Right lung (tissue), 10 donors: ENCODE measurements at places on chromosomes 4 and X.

- no peak for DNase-seq
Measured at GRCh38 chr4:115430024-115430423, 316.6 kb upstream of the NDST4 start.

GRCh38 chr4:147780137-147780777, 48.4 kb downstream of the ARHGAP10 start:
- DNase-seq: no peak

- DNase-seq: no peak
Measured at GRCh38 chr4:116058129-116058528, 944.7 kb upstream of the NDST4 start.

DNA sequence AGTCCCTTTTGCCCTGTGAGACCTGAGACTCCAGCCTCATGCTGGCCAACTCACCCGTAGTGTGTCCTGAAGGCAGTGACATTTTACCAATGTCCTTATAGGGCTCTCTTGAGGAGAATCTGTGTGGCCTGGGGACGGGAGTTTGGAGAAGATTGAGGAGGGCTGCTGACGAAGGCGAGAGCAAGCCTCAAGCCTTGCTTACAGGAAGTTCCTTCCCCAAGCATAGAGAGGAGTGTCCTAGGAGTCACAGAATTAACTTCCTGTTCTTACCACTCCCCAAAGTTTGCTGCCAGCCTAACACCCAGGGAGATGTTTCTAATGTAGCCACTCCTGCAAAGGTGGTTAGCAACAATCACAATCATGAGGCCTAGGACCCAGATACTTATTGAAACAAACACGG, at the start of gene NXF3:
Gene NXF3 (minus strand): TSS at position 202 of the 400 bp plus-strand sequence. CDS start 120 bp downstream, at position 82.
- DNase-seq: no peak

GRCh38 chr4:24805067-24805466, 9.7 kb downstream of the SOD3 start:
- DNase-seq: no peak

- DNase-seq: no peak
Measured at GRCh38 chr4:109263721-109264120, 38.7 kb downstream of the COL25A1 start.

DNA sequence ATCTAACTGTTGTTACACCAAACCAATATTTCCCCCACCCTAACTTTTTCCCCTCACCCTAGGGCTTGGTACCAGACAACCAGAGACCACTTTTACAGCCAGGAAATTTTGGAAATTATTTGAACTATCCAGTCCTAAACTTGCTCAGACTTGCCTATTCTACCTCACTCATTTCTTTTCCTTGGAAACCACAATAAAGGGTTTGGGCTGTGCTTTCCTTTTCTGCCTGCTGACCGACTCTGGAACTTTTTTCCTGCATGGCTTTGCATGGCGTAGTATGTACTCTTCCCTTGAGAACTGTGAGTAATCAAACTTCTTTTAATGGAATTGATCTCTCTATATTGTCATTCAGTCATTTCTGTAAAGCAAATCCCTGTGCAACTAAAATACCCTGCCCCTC, 516.5 kb upstream of the FTHL17 start:
- DNase-seq: no peak

DNA sequence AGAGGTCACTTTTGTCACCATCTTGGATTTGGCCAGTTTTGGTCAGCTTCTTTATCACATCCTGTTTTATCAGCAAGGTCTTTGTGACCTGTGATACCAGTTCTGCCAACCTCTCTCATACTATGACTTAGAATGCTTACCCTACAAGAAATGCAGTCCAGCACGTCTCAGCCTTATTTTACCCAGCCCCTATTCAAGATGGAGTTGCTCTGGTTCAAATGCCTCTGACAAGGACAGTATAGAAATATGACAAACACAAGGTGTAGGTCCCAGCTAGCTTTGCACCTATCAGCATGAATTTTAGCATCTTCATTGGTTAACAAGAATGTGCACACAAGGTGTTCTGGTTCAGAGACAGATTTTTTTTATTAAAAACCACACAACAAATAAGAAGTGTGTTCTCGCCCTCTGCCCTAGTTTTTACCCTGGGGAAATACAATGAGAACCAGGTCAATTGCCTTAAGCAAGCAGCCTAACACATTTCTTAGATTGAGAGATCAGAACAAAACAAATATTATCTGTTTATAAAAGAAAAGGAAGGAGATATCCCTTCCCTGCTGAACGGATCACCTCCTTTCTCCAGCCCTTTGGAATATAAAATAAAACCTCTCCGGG, 962.3 kb upstream of the PRKX start:
- no peak for DNase-seq

GRCh38 chrX:39676434-39676833, 421.3 kb downstream of the BCOR start:
- no peak for DNase-seq

DNA sequence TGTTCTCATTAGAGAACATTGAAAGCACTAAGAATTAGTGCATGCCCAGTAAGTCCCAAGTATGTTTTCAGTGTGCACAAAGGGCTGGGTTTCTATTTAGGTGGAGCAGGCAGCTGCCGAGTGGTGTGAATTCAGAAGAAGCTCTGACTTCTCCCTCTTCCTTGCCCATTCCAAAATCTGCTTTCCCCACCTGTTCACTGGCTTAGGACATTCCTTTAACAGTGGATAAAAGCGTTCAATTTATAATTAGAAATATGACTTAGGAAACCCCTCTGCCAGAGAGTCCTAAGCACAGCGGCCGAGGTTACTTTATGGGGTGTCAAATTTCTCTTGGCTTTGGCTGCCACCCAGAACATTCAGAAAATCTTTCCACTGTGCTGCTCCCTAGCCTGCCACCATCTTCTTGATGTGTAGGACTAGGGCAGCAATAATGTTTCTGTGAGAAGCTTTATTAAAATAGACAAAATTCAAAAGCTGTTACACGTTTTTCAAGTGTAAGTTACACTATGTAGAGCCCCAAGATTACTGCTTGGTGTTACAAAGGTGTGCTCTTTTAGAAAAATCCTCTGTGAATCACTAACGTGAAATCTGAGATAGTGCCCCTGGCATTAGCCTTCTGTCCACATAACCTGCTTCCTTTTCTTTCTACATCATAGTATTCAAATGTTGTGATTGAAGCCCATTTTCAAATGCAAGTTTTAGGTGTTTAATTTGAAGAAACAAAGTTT, 191.6 kb upstream of the ANKRD50 start:
- peak; percentile 72 for DNase-seq

- DNase-seq: no peak
Measured at GRCh38 chrX:45903781-45904201, 641.4 kb downstream of the ZNF674 start.

DNA sequence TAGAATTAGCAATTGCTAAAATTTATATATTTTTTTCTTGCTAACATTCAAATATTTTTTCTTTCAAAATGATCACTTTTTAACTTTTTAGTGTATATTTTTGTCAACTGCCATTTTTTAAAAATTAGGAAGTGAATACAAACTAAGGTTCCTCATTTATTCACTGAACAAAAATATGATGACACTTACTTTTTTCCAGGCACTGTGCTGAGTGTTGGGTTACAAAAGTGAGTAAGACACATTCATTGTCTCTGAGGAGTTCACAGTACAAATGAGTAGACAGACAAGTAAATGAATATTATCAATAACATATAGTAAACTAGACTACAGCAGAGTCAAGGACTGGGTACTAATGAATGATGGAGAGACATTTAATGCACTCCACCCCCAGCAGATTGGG, 543.5 kb downstream of the PDHA2 start:
- DNase-seq: no peak

GRCh38 chrX:84219551-84219950, 31.6 kb upstream of the RPS6KA6 start:
- no peak for DNase-seq

- no peak for DNase-seq
Measured at GRCh38 chr4:152316969-152317368, 218.9 kb downstream of the FBXW7 start.

GRCh38 chr4:10554121-10554520, 96.9 kb upstream of the ZNF518B start:
- DNase-seq: no peak

DNA sequence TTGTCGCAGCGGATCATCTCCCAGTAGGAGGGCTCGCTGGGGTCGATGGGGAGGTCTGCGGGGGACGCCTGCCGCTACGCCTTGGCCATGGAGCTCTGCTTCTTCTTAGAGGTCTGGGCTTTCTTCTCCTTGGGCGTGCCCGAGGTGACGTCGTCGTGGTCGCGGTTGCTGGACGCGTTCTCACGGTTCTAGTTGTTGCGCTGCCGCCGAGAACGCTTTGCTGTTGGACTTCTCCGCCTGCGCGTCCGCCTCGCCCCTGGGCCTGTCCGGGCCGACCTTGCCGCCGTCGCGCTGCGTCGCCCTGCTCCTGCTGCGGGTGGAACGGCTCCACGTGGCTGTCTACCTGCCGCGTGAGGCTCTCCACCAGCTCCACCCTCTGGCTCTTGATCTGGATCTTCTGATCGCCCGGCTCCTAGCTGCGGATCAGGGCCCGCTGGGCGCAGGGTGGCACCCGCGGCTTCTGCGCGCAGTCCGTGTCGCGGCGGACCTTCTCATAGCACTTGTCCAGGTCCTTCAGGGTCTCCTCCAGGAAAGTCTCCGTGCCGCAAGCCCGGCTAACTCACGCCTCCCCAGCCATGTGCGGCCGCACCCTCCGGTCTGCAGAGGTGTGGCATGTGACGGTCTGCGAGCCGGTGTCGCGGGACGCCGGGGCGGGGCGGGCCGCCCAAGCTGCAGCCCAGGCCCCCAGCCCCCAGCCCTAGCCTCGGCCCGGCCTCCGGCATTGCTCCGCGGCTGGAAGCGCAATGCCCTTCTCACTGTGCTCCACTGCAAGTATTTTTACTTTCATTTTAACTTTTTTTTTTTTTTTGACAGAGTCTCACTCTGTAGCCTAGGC, 40.5 kb upstream of the OGT start:
- DNase-seq: peak; percentile 15

DNA sequence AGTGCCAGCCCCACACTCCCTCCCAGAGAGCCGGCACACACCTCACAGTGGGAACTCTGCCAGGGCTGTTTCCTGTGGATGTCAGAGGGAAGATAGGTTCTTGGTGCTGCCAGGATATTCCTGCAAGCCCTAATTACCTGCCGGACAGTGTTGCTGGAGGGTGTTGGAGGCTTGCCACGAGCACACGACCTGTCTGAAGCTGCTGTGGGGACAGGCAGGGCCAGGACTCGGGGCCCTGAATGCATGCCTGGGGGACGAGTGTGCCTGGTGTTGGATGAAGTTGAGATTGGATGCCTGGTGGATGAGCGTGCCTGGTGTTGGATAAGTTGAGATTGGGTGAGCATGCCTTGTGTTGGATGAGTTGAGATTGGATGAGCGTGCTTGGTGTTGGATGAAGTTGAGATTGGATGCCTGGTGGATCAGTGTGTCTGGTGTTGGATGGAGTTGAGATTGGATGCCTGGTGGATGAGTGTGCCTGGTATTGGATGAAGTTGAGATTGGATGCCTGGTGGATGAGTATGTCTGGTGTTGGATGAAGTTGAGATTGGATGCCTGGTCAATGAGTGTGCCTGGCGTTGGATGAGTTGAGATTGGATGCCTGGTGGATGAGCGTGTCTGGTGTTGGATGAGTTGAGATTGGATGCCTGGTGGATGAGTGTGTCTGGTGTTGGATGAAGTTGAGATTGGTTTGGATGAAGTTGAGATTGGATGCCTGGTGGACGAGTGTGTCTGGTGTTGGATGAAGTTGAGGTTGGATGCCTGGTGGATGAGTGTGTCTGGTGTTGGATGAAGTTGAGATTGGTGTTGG, 23.2 kb upstream of the UVSSA start:
- no peak for DNase-seq
